Activated naive CD4-positive, alpha-beta T cell treated with anti-CD3 and anti-CD28 coated beads for 36 hours (primary cell): ENCODE measurements at places on chromosomes 2 and 18. TPM values are rescaled to one million over a fixed set of nuclear protein-coding genes. Genes with fewer than 3 reads are reported as not detected.
A peak's percentile ranks its signal among the peaks of the same experiment; 100 is the strongest.

Gene TMEM163
- total RNA-seq, result not detected

Gene POMC
- 4.6 TPM for total RNA-seq

- H3K27me3 ChIP-seq, result no peaks in the 10 kb centered on the region
- peak overlapping the region; percentile 13 for H3K27ac ChIP-seq
- H3K36me3 ChIP-seq, result peaks cover 38% of the 10 kb centered on the region
- no peak overlapping the region for H3K4me3 ChIP-seq
Observed at GRCh38 chr2:96330407-96330806, 5.2 kb upstream of the NCAPH start.

Gene STEAP3
- 0.07 TPM for total RNA-seq

GRCh38 chr2:133561045-133561852, 7.0 kb downstream of the NCKAP5 start:
- H3K4me3 ChIP-seq, result no peak overlapping the region
- no peak for DNase-seq
- no peak overlapping the region for H3K27ac ChIP-seq
- no peaks in the 10 kb centered on the region for H3K4me1 ChIP-seq
- no peaks in the 10 kb centered on the region for H3K36me3 ChIP-seq

GRCh38 chr2:140589696-140590095, 1541.1 kb downstream of the LRP1B start:
- no peaks in the 10 kb centered on the region for H3K27me3 ChIP-seq
- H3K4me3 ChIP-seq, result no peak overlapping the region
- H3K36me3 ChIP-seq, result no peaks in the 10 kb centered on the region
- DNase-seq, result no peak

DNA sequence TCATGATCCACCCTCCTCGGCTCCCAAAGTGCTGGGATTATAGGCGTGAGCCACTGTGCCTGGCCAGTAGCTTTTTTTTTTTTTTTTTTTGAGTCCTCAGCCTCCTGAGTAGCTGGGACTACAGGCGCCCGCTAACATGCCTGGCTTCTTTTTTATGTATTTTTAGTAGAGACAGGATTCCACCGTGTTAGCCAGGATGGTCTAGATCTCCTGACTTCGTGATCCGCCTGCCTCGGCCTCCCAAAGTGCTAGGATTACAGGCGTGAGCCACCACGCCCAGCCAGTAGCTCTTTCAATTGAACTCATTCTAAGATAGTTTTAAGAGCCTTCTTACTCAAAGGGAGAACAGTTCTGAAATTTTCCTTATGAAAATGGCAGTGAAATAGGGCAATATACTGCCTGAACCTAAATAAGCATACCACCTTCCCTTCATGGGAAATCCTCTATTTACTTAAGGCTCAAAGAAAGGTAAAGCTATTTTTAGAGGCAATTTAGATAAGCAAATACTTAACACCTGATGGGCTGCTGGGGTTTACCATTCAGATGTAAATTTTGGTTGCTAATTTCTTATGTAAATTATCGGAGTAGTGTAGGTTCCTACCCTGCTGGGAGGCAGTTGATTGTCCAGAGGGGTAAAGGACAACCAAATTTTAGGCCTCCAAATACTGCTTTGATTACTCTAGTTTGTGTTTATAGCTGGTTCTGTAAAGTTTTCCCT, 144.7 kb downstream of the GREB1L start:
- DNase-seq, result no peak
- no peak overlapping the region for H3K4me3 ChIP-seq
- H3K4me1 ChIP-seq, result no peaks in the 10 kb centered on the region
- no peaks in the 10 kb centered on the region for H3K36me3 ChIP-seq
- no peak overlapping the region for H3K27ac ChIP-seq

DNA sequence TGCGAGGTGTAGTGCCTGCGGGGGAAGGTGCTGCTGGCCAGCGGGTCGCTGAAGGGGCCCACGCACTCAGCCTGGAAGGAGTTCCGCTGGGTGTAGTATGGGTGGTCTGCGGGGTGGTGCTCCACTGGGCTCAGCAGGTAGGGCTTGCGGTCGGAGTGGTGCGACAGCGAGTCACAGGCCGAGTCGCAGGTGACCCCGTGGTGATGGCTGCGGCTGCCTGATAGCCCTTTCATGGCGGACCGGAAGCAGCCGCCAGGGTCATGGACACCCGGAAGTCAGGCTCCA, 429.8 kb downstream of the TGIF1 start:
- no peaks in the 10 kb centered on the region for H3K36me3 ChIP-seq
- H3K4me1 ChIP-seq, result no peaks in the 10 kb centered on the region
- H3K4me3 ChIP-seq, result no peak overlapping the region
- no peaks in the 10 kb centered on the region for H3K27me3 ChIP-seq
- H3K27ac ChIP-seq, result no peak overlapping the region

Gene BMP10
- total RNA-seq, result not detected

- no peak for DNase-seq
- no peak overlapping the region for H3K4me3 ChIP-seq
- H3K36me3 ChIP-seq, result peaks cover 16% of the 10 kb centered on the region
Observed at GRCh38 chr2:223979730-223980396, 22.6 kb downstream of the MRPL44 start.

GRCh38 chr18:26378701-26379100, 152.5 kb downstream of the TAF4B start:
- H3K36me3 ChIP-seq, result peaks cover 3% of the 10 kb centered on the region
- no peaks in the 10 kb centered on the region for H3K27me3 ChIP-seq
- H3K27ac ChIP-seq, result no peak overlapping the region
- no peak for DNase-seq
- no peak overlapping the region for H3K4me3 ChIP-seq
- no peaks in the 10 kb centered on the region for H3K4me1 ChIP-seq

GRCh38 chr18:63476668-63477067, at the start of gene SERPINB5:
Gene SERPINB5 (plus strand): TSS chr18:63476958. CDS start chr18:63484429, 7,471 bp downstream.
- DNase-seq, result no peak
- no peak within 1 kb of the TSS for H3K27ac ChIP-seq
- no peaks in the 10 kb centered on the region for H3K4me1 ChIP-seq
- H3K27me3 ChIP-seq, result no peaks in the 10 kb centered on the region
- no peaks in the 10 kb centered on the region for H3K36me3 ChIP-seq

DNA sequence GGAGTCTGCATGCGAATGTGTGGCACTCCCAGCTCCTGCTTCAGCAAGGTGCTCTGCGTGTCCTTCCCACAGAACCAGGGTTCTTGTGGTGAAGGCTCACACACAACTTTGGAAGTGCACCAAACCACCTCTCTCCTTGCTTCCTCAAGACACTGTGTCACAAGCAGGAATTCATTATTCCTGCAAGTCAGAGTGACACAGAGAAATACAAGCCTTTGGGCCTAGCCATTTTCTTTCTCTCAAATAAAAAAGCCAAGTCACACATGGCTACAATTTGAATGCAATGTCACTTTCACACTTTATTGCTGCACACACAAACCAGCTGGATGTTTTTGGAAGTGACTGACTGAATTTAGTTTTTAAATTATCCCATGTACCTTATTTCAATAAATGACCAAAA, 30.1 kb upstream of the THOC1 start:
- no peaks in the 10 kb centered on the region for H3K27me3 ChIP-seq
- no peak for DNase-seq
- no peak overlapping the region for H3K4me3 ChIP-seq
- H3K4me1 ChIP-seq, result no peaks in the 10 kb centered on the region
- no peaks in the 10 kb centered on the region for H3K36me3 ChIP-seq
- H3K27ac ChIP-seq, result no peak overlapping the region

DNA sequence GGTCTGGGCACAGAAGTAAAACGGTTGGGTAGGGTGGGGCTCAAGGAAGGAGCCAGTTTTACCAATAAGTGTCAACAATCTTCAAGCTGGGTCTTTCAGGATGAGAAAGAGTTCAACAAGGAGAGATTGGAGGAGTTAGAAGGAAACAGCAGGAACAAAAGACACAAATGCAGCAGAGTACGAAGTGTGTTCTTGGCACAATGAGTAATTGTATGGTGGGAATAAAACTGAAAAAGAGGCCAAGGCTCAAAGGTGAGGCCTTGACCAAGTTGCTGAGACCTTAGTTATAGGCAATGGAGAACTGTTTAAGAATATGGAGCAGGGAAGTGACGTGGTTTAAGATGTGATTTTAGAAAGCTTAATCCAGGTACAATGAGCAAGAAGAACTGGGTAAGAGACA, 230.3 kb downstream of the PDE11A start:
- H3K27me3 ChIP-seq, result peaks cover 2% of the 10 kb centered on the region
- no peaks in the 10 kb centered on the region for H3K36me3 ChIP-seq
- H3K4me1 ChIP-seq, result no peaks in the 10 kb centered on the region
- H3K27ac ChIP-seq, result no peak overlapping the region
- H3K4me3 ChIP-seq, result no peak overlapping the region

GRCh38 chr2:205283736-205284270, 398.5 kb upstream of the NRP2 start:
- H3K36me3 ChIP-seq, result no peaks in the 10 kb centered on the region
- no peak overlapping the region for H3K27ac ChIP-seq
- H3K4me1 ChIP-seq, result no peaks in the 10 kb centered on the region
- H3K27me3 ChIP-seq, result no peaks in the 10 kb centered on the region
- DNase-seq, result no peak

- no peak overlapping the region for H3K27ac ChIP-seq
- H3K27me3 ChIP-seq, result no peaks in the 10 kb centered on the region
- H3K4me1 ChIP-seq, result no peaks in the 10 kb centered on the region
- DNase-seq, result no peak
- no peak overlapping the region for H3K4me3 ChIP-seq
Observed at GRCh38 chr18:42326752-42327151, 371.7 kb downstream of the PIK3C3 start.

Gene WBP1
- total RNA-seq, result 39.4 TPM
